Cardiac septum (tissue), 1 donor: ENCODE measurements at places on chromosomes 2 and 18. TPM values are rescaled to one million over a fixed set of nuclear protein-coding genes. Genes with fewer than 3 reads are reported as not detected.

ACADL gene
- total RNA-seq, result 6.2 TPM

FECH gene
- total RNA-seq, result 39.5 TPM

COLEC11 gene
- total RNA-seq, result 3.1 TPM

EPG5 gene
- 16.7 TPM for total RNA-seq

NGEF gene
- total RNA-seq, result 0.24 TPM

GALNT3 gene
- total RNA-seq, result 0.27 TPM

PJVK gene
- total RNA-seq, result 1.6 TPM

CRACDL gene
- total RNA-seq, result 3.3 TPM

CACNB4 gene
- total RNA-seq, result 0.67 TPM

CTAGE1 gene
- 0.13 TPM for total RNA-seq

RAB1A gene
- 106 TPM for total RNA-seq

ITGB6 gene
- 0.05 TPM for total RNA-seq

HEATR5B gene
- 16.8 TPM for total RNA-seq

MAPRE3 gene
- total RNA-seq, result 43.1 TPM

MFSD2B gene
- not detected for total RNA-seq
